ENCODE measurements at places on chromosomes 5 and 9.

- DNase-seq: no peak
Measured at GRCh38 chr9:1421436-1421835, 371.3 kb downstream of the DMRT2 start.

- DNase-seq: no peak
Measured at GRCh38 chr5:145350513-145350912, 484.6 kb downstream of the PRELID2 start.

DNA sequence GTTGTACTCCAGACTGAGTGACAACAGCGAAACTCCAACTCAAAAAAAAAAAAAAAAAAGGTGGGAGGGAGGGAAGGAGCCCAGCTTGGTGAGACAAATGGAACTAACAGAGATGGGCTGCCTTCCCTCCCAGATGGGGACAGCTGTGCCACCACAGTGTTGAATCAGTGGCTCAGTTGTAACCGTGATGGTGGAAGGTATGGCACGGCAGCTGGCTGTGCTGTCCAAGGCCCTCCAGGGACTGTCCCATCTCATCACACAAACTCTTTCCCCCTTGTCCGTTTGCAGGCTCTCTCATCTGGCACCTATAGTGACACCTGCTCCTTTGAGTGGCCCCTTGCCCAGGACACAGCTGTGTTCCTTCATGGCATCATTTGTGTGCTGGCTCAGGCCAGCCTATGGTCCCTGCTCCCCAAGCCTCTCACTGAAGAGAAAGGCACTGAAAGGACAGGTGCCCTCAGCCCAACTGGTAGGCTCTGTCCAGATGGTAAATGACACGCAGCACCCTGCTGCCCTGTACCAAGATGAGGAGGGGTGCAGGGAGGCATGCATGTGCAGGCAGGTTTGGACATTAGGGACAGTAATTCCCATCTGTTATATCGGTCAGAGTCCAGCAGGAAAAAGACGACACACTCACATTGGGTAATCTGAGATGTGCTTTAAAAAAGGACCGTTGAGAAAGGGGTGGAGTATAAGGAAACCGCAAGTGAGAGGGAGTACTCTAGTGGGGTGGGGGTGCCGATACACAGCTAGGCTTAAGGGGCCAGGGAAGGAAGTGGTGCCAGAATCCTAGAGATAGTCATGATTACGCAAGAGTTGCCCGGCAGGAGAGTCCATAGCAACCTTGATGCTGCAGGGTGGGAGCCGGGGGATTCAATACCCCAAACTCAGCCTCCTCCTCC is 4.3 kb downstream of the SMIM33 start:
- no peak for DNase-seq

GRCh38 chr5:58545912-58546311 is 37.0 kb upstream of the RAB3C start:
- DNase-seq: no peak

DNA sequence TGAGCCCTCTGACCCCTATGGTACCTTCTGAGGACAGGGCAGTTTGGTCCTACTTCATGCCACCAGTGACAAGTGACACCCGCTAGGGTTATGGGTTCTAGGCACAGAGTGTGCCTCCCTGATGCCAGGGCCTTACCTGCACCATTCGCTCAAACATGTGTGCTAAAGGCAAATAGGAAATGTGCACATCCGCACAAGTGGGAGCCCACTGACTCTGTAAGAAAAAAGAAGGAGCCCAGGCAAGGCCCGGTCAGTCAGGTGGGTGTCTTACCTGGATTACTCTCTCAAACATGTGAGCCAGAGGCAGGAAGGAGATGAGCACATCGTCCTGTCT is 29.1 kb upstream of the MEIKIN start:
- DNase-seq: no peak

DNA sequence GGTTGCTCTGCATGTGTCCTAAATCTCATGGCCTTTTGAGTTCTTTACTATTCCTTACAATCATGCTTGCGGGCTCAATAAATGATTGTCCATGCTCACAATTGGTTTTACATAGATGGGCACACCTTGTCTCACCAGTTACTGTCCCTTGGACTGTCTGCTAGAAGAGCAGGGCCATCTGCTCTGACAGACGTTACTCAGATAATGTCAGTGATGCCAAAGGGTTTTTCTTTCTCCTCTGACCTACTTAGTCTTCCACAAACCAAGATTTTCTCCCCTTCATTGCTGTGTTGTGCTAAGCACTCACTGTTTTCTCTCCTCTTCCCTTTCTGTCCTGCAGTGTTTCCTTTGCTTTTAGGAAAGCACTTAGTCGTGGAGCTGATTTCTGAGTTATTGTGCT is 562.3 kb downstream of the KIF4B start:
- no peak for DNase-seq

- peak; percentile 60 for DNase-seq
Measured at GRCh38 chr9:6051511-6051950, 36.1 kb upstream of the RANBP6 start.

DNA sequence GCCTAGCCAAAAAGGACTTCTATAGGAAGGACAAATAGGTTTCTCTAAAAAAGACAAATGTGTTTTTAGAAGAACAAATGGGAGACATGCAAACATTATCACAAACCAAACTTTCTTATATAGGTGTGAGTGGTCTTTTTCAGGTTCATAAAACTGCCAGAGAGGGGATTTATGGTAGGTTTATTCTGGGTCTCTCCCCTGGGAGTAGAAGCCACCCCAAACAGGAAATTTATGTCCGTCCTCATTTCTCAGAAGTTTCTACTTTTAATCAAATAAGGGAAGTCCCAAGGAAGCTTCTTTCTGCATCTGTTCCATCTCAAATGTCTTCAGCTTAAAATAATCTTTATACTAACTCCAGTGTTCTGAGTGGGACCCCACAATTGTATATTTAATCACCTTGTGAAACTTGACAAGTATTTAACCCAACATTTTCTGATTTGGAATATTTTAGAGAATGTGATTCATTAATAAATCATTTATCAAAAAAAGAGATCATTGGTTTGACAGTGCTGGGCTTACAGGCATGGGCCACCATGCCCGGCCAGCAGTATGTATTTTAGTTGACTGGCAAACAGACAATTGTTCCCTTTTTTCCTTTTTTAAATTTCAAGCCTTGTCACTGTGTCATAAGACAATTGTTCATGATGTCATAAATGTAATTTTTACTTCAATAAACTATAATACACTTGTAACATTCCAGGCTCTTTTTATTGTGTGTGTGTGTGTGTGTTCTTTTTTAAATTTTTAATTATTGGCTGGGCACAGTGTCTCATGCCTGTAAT is 44.6 kb upstream of the GLDC start:
- peak; percentile 54 for DNase-seq

DNA sequence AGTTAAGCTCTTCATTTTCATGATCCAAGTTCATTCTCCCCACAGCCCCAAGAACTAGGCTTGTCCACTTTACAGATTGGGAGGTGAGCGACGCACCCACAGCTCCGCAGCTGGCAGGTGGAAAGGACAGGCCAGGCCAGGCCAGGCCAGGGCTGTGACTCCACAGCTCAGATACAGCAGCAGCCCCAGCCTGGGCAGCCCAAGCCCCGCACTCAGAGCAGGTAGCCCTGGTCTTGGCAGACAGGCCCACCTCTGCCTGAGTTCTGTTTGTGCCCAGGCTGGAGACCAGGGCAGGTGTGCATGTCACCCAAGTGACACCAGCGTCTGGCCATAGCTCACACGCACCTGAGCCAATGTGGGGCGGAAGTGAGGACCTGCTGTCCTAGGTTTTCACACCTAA is 124.7 kb downstream of the WNK2 start:
- no peak for DNase-seq

DNA sequence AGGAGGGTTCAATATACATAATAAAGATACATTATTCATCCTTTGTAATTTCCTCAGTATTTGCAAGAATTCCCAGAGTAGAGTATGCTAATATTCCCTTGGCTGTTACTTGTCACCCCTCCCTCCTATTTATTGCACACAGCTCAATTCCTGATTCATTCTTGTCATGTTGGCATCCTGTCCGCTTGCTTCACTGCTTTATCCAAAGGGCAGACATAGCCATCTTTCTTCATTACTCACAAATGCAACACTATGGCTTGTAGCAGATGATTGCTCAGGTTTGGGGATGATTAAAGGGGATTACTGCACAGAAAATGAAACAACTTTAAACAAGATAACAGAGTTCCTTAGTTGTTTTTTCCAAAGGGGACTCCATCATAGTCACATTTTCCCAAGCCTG is 1.2 kb upstream of the IL33 start:
- no peak for DNase-seq

- no peak for DNase-seq
Measured at GRCh38 chr9:16134351-16134750, 581.5 kb downstream of the CCDC171 start.

- no peak for DNase-seq
Measured at GRCh38 chr9:133230093-133230492, 21.0 kb upstream of the OBP2B start.

DNA sequence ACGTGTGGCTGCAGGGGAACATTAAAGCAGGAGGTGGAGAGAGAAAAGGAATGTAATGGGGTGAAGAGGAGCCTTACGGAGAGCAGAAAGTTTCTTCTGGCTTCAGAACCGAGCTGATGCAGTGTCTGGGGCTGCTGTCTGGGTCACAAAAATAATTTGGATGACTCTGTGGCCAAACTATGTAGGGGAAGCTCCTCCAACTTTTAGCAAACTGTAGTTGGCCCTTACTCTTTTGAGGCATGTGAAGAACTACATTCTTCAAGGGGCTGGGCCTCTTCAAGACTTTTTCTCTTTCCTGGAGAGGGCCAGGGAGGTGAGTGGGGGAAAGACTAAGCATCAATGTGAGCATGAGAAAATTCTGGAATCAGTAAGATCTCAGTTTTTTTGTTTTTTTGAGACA is 31.9 kb upstream of the SPARC start:
- DNase-seq: no peak

- DNase-seq: peak; percentile 37
Measured at GRCh38 chr5:88830567-88830966, 52.4 kb downstream of the MEF2C start.

DNA sequence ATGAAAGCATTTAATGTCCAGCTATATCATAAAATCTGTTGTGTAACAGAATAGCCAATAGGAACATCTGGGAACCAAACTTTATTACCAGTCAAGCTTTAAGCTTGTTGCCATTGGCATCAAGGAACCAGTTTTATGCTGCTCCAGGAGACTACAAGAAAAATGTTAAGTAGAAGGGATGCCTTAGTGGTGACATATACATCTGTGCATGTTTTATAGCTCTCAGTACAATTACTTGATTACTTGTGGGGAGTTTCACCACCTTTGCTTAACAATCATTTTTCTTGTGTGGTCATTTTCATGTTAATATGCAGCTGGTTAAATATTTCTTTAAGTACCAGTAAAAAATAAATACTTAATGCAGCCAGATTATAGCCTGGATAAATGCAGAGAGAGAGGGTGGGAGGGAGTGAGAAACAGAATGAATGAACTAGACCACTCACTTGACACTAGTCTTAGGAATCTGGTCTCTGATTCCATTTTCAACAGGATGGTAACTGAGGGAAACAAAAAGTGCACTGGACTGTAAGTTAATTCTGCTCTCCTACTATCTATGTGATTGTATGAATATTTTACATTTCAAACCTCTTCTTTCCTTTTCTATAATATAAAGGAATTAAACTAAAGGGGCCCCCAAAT is 35.7 kb upstream of the LURAP1L start:
- no peak for DNase-seq

DNA sequence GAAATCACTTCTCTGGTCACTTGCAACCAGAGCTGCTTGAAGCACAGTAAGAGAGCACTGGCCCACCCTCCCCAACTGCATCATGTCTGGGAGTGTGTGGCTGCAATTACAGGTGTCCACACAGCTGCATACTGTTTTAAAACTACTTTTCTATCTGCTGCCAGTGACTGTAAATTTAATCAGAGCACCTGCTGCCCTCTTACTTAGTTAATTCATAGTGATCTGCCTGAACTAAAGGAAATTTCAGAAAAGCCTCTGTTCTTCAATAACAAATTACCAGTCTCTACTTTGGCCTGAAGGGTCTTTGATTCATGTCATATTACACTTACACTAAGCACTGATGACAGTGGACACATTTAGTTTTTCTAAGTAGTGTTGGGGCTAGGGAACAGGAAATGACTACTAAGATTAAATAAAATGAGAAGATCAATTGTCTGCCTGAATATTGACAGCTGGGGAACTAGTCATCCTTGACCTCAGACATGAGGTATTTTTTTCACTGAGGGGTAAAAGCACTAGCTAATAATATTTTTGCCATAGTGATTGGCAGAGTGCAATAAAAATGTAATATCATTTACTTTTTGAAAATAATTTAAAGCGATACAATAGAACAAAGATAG is 788.9 kb upstream of the GRAMD2B start:
- DNase-seq: peak; percentile 62

- DNase-seq: no peak
Measured at GRCh38 chr9:91024841-91025240, 223.2 kb downstream of the SYK start.

GRCh38 chr5:88657136-88657535 is 225.8 kb downstream of the MEF2C start:
- no peak for DNase-seq

- DNase-seq: no peak
Measured at GRCh38 chr5:152237531-152237930, 167.5 kb downstream of the NMUR2 start.

GRCh38 chr9:23622396-23622795 is 203.6 kb downstream of the ELAVL2 start:
- DNase-seq: no peak

GRCh38 chr5:117107859-117108258 is 533.2 kb upstream of the SEMA6A start:
- no peak for DNase-seq

- DNase-seq: peak; percentile 63
Measured at GRCh38 chr5:79612667-79613198, 492 bp downstream of the TENT2 start.

DNA sequence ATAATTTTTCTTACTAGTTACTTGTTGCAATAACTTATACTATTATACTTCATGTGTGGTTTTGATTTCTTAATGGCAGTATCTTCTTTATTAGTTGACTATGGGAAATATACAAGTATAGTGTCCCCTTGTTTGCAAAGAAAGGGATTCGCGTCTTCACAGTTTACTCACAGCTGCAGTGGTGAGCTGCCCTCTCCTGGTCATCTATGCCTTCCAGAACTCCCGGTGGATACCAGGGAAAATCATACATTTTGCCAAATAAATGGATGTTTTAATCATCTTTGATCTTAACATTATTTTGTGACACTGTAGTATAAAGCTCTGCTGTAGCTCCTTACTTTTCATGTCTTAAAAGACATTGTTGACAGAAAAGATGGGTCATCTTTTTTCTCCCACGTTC is 142.0 kb downstream of the ZCCHC7 start:
- no peak for DNase-seq

DNA sequence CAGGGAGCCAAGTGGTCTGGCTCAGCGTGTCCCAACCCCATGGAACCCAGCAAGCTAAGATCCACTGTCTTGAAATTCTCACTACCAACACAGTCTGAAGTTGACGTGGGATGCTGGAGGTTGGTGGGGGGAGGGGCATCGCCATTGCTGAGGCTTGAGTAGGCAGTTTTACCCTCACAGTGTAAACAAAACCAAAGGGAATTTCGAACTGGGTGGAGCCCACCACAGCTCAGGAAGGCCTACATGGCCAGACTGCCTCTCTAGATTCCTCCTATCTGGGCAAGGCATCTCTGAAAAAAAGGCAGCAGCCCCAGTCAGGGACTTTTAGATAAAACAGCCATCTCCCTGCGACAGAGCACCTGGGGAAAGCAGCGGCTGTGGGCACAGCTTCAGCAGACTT is 17.1 kb upstream of the FBXL17 start:
- no peak for DNase-seq

- no peak for DNase-seq
Measured at GRCh38 chr9:95479330-95479729, 37.4 kb downstream of the PTCH1 start.

GRCh38 chr5:43312699-43313034 is 545 bp downstream of the HMGCS1 start:
- DNase-seq: no peak
